T-helper 1 cell treated with Interleukin-12 subunit alpha and Interleukin-12 subunit beta and Interleukin-4 antibody, amounts not matched to agents 30 ng/mL and 1 ng/mL, for 36 hours (primary cell): ENCODE measurements at places on chromosomes 1 and 21. TPM values are rescaled to one million over a fixed set of nuclear protein-coding genes. Genes with fewer than 3 reads are reported as not detected.

Gene PRAMEF14
- not detected in 2 replicates for total RNA-seq

Gene TEDDM1
- not detected in 2 replicates for total RNA-seq

Gene CACNA1S
- total RNA-seq = not detected in 2 replicates

Gene PDXK
- total RNA-seq = 95.8 and 102 TPM in 2 replicates

Gene PLPPR4
- not detected in 2 replicates for total RNA-seq

Gene SLC30A1
- 12.3 and 12.9 TPM in 2 replicates for total RNA-seq

Gene SRRM1
- 175 and 178 TPM in 2 replicates for total RNA-seq

Gene CTH
- total RNA-seq = 6.3 and 6.8 TPM in 2 replicates

Gene LRIG2
- 14.4 and 15.1 TPM in 2 replicates for total RNA-seq

Gene CLDN19
- total RNA-seq = not detected in 2 replicates

Gene PTGS2
- 0.17 and 0.32 TPM in 2 replicates for total RNA-seq

Gene SOX13
- total RNA-seq = 0.12 and 0.42 TPM in 2 replicates

Gene POMGNT1
- total RNA-seq = 45.3 and 51.2 TPM in 2 replicates

Gene SYCP1
- not detected in 2 replicates for total RNA-seq

Gene NLRP3
- 0.20 and 0.27 TPM in 2 replicates for total RNA-seq
